ENCODE measurements at places on chromosomes 1 and 21.

DNA sequence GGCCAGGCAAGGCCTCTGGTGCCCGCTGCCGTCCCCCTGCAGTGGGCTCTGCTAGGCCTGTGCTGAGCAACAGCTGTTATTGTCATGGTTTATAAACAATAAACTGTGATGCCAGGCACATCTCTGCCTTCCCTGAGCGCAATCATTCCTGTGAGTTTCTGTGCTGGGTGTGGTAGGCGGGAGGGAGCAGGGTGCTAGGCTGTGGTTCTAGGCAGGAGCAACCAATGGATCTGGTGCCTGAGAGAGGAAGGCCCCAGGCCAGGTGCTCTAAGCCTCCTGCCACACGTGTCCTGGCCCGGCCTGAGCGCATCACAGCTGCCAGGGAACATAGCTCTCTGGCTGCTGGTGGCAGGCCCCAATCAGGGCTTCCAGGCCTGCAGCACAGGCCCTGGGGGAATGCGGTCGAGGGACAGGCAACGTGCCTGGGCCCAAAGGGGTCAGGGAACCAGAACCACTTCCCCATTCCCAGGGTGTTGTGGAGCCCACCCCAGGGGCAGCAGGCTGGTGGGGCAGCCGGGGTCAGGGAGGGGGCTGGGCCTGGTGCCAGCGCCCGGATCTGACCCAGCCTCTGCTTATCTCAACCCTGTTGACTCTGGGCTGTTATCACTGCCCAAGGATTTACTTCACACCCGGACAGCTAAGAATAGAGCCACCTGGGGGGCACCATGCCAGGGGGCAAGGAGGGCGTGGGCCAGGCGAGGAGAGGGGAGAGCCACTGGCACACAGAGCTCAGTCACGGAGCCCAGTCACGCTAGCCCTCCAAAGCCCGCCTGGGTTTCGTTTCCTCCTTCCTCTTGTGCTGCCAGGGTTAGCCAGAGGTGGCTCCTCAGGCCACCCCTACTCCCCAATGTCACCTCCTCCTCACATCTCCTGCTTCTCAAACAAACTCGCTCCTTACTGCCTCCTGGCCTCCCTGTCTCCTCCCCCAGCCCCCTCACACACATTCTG is 11.5 kb downstream of the TRIM46 start:
- DNase-seq = no peak

- no peak for DNase-seq
Measured at GRCh38 chr1:167529829-167530474, 11.6 kb upstream of the CD247 start.

DNA sequence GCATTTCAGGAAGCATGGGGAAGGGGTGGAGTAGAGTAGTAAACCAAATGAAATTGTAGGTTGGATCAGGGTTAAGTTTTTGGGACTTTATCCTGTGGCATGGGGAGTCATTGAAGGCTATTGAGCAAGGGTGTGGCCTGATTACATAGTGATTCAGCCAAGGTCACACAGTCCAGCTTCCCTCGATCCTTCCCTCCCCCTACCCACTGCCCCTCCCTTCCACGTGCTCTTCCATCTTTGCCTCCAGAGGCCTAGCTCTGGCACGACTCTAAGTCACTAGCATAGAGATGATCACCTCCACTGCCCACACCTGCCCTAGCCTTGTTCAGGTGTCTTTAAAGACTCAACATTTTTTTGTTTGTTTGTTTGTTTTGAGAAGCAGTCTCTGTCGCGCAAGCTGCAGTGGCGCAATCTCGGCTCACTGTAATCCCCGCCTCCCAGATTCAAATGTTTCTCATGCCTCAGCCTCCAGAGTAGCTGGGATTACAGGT is 37.2 kb upstream of the SLC9A1 start:
- no peak for DNase-seq

GRCh38 chr1:31930836-31931592 is 7.2 kb downstream of the PTP4A2 start:
- DNase-seq = no peak

- no peak for DNase-seq
Measured at GRCh38 chr1:67404212-67404620, 26.0 kb downstream of the SERBP1 start.

DNA sequence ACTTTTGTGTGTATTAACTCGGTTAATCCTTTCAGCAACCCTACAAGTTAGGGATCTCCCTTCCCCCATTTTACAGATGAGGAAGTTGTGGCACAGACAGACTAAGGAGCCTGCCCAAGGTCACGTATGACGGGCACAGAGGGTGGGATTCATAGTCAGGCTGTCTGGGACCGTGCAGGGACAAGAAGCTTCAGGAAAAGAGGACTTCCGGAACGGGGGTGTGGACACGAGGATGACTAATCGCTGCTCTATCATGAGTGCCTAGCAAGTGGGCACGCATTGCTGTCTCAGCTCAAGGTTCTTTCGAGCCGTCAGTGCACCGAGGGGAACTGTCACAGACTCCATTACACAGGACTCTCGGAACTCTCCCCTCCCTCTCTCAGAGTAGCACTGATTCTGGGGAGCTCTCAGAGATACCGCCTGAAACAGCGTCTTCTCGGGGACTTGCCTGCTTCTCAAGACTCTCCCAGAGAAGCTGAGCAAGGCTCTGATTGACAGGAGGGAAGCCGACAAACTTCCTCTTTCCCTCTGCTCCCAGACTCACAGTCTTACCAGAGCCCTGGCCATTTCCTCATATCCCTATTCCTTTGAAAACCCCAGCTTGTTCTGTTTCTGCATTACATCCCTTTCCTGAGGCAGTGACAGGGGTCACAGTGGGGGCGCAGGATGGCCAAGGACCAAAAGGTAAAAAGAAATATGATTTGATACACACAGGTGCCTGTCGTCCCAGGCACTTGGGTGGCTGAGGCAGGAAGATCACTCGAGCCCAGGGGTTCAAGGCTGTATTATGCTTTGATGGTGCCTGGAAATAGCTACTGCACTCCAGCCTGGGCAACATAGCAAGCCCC is 14.4 kb downstream of the FHAD1 start:
- no peak for DNase-seq

GRCh38 chr21:46112725-46113215 is 14.9 kb downstream of the COL6A2 start:
- DNase-seq = no peak

DNA sequence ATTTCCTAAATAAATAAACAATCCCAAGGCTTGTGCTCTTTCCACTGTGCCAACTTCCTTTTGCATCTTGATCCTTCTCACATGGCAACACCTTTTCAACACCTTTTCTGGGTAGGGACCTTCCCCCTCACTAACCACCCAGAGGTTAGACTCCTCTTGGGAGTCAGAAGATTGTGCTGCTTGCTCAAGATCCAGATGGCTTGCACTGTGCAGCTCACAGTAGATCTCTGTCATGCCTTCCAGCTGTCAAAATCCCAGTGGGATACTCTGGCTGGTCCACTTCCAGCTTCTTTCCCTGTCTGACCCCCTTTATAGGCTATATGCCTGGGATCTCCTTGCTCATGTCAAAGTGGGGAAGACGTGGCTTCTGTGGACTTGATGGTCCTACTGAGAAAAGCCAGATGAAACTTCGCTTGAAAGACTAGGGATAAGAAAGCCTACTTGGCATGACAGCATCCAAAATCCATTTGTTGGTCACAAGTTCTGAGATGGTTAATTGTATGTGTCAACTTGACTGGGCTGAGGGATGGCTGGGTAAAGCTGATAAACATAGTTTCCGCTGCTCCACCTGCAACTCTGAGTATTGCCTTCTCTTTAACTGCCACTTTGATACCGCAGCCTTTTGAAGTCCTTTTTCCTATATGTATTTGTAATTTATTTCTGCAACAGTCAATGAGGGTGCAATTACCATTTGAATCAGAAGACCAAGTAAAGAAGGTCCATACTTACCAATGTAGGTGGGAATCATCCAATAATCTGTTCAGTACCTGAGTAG is 74.5 kb downstream of the S1PR1 start:
- DNase-seq = no peak

DNA sequence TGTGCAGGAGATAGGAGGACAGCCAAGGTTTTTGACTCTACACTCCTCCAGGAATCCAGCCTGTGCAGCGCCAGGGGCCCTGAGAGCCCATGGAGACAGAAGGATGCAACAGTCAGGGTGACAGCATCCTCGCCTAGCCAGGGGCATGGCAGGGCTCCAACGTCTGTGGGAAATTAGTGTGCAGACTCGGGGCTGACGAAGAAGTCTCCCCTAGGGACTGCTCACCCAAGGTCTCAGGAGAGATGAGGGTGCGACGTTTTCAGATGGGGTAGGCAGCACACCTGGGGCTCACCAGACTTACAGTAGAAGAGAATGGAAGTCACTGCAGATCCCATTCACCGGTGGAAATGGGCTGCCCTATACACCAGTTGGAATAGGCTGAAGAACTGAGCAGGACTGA is 241.7 kb downstream of the SETD4 start:
- no peak for DNase-seq

GRCh38 chr1:229984992-229985612 is 81.9 kb upstream of the GALNT2 start:
- DNase-seq = no peak

GRCh38 chr1:165717918-165718515 is 19.7 kb upstream of the ALDH9A1 start:
- DNase-seq = no peak

All from stimulated activated CD4-positive, alpha-beta T cell treated with anti-CD3 and anti-CD28 coated beads, TNF-alpha, amount 100 ng/mL, for 1 hour (primary cell).